ENCODE measurements at places on chromosomes 7 and 10.
A peak's percentile ranks its signal among the peaks of the same experiment; 100 is the strongest.

- peak; percentile 24 for DNase-seq
Observed at GRCh38 chr7:135207406-135208101, 3.8 kb downstream of the WDR91 start.

- DNase-seq, result no peak
Observed at GRCh38 chr10:30589441-30589840, 40.1 kb downstream of the LYZL2 start.

DNA sequence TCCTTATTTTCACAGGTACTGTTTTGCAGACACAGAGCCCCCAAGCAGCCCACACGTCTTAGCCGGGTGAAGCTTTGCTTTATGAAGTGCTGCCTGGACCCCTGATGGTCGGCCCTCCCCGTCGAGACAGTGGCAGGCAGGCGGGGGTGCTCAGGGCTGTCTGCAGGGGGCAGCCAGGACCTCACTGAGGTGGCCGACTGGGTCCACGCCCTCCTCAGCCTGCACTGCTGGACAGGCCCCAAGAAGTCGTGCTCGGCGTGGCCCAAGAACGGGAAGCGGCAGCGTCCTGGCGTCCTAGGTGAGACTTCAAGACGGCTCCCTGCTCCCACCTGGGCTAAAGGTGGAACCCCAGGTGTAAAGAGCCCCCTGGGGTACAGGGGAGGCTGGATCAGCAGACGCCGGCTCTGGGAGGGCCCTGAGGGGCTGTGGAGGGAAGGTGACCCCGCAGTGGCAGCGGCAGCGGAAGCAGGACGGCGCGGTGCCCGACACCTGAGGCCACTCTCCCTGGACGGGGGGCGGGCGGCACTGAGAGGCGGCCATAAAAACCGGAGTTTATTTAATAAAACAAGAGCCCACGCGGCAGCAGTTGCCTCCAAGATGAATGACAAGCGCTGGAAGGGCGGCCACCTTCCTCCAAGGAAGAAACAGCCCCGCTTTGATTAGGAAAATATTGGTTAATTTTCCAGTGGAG, 179.4 kb downstream of the ELFN1 start:
- DNase-seq, result no peak

DNA sequence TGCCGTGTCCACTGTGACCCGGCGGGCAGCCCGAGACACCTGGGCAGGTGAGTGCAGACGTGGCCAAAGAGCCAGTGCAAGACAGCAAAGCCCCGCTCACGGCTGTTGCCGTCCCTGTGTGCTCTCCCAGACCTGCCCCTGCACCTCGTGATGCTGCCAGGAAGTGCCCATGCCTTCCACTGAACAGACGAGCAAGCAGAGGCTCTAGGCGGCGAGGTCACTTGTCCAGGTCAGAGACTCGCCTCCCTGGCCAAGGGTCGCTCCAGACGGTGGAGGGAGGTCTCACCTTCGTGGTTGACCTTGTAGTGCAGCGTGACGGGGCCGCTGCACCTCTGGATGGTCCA, 78.2 kb upstream of the GNA12 start:
- no peak for DNase-seq

DNA sequence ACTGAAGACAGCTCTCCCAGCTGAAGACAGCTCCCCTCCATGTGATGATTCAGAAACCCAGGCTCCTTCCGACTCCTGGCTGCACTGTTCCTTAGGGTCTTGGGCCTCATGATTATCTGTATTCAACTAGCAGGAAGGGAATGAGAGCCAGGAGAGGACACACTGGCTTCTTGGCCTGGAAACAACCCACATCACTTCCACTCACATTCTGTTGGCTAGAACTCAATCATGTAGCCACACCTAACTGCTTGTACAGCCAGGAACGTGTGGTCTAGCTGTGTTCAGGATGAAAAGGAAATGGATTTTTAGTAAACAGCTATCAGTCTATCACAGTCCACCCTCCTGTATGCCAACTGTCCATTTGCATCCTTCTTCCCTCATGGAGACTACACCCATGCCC, 30.5 kb upstream of the XPNPEP1 start:
- DNase-seq, result no peak

DNA sequence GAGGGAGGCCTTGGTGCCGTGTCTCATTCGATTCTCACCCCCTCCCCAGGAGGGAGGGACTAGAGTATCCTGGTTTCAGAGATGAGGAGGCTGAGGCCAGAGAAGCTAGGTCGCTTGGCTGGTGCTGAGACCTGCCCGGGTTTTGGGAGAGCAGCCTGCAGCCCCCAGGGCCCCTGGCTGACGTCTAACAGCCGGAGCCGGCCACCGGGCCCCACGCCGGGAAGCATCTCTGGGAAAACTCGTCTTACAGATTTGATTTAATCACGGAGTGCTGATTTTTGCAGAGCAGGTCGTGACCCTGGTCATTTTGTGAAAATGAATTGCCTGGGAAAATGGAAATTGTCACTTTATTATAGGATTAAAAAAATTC, 97.5 kb downstream of the MICALL2 start:
- DNase-seq, result no peak

DNA sequence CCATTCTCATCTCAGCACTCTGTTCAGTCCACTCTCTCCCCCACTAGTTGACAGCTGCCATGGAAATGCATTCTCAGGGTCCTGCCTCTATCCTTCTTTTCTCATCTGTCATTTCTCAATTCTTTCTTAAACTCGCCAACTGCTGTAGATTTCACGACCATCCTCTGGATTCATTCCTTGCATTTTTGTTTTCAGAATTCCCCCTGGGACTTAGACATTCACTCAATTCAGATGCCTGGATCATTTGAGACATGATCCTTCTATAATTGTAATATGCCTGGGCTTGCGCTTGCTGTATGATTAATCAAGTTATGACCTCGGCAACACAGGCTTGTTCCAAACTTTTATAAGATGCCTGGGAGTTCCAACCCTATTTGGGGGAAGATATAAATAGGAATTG, 104.5 kb downstream of the RAB11FIP2 start:
- no peak for DNase-seq

- no peak for DNase-seq
Observed at GRCh38 chr7:2775785-2776184, 68.3 kb downstream of the GNA12 start.

GRCh38 chr10:34742456-34742855, 72.6 kb downstream of the PARD3 start:
- no peak for DNase-seq

- no peak for DNase-seq
Observed at GRCh38 chr7:70570029-70570428, 561.9 kb upstream of the GALNT17 start.

DNA sequence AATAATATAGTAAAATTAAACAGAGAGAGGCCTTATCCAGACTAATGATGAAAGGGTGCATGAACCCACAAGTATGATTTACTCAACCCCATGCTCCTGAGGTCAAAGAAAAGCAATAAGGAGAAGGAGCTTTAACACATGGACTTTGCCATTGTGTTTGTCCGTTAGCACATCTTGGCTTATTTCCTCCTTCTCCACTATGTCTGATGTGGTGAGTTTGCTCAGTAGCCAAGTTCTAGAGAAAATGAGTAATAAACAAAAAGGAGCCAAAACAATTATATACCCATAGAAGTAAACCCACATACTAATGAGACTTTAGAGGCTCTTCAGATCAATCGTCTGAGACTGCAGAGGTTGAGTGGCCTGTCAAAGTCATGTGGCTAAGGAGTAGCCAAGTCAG, 26.1 kb upstream of the ADD3 start:
- no peak for DNase-seq

- DNase-seq, result peak; percentile 48
Observed at GRCh38 chr10:70274643-70275042, 9.2 kb downstream of the NPFFR1 start.

DNA sequence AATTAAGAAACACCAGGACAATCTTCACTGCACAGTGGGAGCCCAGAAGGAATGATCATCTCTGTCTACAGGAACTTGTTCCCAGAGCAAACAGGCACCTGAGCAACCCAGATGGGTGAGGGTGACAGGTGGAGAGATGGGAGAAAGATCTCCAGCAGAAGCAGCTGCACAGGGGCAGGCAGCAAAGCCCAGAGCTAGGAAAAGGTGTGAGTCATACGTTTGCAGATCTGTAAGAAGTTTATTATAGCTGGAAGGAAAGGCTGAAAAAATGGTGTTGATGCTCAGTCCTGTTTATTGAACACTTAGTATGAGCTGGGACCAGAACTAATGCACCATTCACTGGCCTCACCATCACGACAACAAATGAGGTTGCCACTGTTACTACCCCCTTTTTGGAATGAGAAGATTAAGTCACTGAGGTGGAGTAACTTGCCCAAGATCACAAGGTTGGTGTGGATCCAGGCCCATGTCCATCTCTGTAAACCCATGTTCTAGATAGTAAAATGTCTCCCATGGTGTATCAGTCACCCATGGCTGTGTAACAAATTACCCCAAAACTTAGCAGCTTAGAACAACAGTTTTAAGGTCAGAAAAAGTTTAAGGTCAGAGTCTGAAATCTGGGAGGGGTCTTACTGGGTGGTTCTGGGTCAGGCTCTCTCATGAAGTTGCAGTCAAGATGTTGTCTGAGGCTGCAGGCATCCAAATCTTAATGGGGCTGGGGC, 506.9 kb downstream of the RPS24 start:
- DNase-seq, result no peak

GRCh38 chr7:131203291-131203976, 124.2 kb upstream of the MKLN1 start:
- DNase-seq, result no peak

DNA sequence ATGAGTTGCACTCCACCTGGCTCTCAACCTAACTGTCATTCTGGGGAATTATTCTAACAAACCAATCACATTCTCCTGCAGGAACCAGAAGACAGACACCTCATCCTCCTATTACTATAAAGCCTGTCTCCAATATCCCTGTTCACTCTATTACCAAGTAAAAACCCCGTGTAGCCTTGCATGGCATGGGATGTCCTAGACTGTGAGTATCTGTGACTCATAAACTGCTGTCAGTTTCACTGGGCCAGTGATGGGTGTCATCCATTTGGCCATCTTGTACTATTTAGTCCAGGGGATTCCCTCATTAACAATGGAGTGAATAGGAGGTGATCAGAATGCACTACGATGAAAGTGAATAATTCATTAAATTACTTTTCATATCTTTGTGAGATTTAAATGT, 608.7 kb downstream of the DNAJB9 start:
- DNase-seq, result no peak

GRCh38 chr7:13965077-13965476, 24.4 kb downstream of the ETV1 start:
- no peak for DNase-seq

DNA sequence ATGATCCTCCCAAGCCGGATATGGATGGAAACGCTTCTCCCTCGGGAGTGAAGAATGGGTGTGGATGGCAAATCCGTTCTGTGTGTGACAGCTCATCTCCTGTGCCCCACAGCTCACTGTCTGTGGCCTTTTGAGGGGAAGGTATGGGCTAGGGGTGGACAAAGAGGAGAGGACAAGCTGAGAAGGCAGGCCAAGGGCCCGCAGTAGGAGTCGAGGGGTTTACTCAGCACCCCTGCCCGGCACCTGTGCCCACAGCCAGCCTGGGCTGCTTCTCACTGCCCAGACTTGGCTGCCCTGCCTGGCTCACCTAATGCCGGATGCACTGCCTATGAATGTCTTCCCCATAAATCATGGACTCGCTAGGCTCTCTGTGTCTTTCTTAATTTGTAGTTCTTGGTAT, 503.8 kb downstream of the TCERG1L start:
- DNase-seq, result no peak

- peak; percentile 22 for DNase-seq
Observed at GRCh38 chr10:43202224-43202656, 64.0 kb downstream of the CSGALNACT2 start.

DNA sequence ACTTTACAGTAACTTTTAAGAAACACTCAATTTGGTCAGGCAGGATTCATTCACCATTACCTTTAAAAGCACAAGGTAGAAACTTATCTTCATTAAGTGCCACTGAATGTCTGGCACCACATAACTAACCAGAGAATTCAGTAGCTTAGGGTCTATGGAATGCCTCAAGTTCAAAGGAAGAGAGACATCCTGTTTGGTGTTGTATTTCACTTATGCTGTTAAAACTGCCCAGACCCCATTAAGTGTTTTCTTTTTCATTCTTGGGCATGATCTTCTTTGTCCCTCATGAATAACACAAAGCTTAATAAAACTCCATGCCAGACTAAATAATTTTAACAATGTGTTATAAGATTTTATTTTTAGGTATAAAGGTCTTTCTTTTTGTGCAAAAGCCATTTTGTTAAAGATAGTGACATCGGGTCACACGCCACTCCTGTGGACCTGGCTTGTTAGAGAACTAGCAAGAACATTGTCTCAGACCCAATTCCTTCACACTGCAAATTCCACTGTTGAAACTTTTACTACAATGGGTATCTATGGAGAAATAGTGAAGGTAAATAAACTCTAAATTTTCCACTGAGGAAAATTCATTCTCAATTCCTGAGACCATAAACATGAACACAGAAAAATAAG, 221.0 kb downstream of the TWIST1 start:
- no peak for DNase-seq

GRCh38 chr7:24718977-24719491, 38.2 kb downstream of the GSDME start:
- DNase-seq, result no peak

- no peak for DNase-seq
Observed at GRCh38 chr7:155893664-155894063, 81.4 kb upstream of the SHH start.

- no peak for DNase-seq
Observed at GRCh38 chr10:4260483-4261124, 475.6 kb upstream of the KLF6 start.

DNA sequence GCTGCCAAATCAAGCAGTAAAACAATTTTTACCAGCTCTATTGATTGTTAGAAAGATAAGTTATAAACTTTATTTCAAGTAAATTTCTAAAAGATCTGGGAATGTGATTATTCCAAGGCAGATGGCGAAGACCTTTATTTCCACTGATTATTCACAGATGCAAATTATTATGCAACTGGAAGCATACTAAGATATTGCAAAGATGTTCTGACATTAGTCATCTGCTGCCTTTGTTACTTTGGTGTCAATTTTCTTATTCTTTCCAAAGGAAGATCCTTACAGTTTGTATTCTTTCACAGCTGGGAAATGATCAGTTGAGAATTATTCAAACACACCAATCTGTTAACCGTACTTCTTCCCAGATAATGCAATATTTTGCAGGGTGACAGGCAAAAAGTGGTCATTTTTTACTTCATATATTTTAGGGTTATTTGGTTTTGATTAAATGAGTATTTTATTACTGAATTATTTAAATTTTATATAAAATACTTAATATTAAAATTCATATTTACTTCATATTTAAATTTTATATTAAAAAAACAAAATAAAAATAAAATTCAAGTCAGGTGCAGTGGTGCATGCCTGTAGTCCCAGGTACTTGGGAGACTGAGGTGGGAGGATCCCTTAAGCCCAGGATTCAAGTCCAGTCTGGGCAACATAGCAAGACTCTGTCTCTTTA, 171.3 kb downstream of the FZD1 start:
- DNase-seq, result no peak

Measured in right lung (tissue), 10 donors.